Activated CD8-positive, alpha-beta memory T cell treated with anti-CD3 and anti-CD28 coated beads for 4 hours (primary cell): ENCODE measurements at places on chromosomes 16 and 17.

GRCh38 chr16:87891764-87892163 is 22.5 kb upstream of the SLC7A5 start:
- no peak for DNase-seq

DNA sequence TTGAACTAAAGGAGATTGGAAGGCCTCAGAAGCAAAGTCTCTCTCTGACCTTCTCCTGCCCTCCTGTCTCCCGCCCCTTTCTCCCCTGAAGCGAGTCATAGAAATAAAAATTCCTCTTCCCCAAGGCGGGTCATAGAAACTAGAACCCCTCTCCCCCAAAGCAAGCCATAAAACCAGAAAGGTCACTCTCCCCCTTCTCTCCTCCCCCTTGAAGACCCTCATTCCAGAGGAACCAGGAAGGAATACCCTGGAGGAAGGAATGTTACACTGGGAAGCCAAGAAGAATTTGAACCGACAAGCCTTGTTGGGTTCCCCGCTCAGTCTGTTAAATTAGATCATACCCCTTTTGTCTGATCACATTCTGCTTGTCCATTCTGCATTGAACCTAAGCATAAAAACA is 2.7 kb upstream of the GJC1 start:
- no peak for DNase-seq

DNA sequence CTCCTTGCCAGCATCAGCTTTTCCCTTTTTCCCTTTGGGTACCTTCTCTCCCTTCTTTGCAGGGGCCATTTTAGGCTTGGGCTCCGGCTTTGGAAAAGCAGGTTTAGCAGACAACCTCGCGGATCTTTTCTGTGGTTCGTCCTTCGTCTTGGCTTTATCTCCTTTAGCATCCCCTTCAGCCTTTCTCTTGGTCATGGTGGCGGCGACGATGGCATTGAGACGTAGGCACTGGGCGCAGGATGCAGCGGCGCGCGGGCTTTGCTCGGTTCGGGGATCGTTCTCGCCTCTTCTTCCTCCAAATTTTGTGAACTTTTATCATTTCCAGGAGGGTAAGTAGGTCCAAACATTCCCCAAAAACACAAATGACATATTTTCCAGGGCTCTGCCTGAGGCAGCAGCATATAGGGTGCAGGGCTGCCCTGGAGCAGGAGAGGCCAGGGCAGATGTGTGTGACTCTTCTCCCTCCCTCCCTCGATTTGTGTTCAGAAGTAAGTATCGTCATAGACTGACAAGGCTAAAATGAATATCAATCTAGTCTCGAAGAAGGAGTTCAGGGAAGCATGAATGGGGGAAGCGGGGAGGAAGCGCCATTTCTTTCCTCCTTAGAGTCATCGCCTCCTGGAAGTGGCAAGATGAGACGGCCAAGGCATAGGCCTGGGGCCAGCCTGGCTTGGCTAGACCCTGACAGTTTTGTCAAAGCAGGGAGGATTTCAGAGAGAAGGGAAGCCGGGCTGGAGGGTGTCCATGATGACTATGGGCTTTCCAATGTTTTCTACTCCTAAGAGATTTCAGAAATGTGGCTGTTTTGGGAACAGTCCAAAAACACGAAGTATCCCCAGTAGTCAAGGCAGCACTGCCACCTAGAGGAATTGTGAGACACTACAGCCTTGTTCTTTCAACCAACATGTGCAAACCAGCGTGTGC is 13.2 kb downstream of the CHCT1 start:
- DNase-seq, result peak; percentile 13

GRCh38 chr16:31702796-31703195 is 170.8 kb upstream of the ZNF267 start:
- no peak for DNase-seq

- no peak for DNase-seq
These were observed 87.4 kb downstream of the USP32 start for GRCh38 chr17:60304502-60304901.

GRCh38 chr16:68493412-68494070 is 45.2 kb upstream of the SMPD3 start:
- no peak for DNase-seq

DNA sequence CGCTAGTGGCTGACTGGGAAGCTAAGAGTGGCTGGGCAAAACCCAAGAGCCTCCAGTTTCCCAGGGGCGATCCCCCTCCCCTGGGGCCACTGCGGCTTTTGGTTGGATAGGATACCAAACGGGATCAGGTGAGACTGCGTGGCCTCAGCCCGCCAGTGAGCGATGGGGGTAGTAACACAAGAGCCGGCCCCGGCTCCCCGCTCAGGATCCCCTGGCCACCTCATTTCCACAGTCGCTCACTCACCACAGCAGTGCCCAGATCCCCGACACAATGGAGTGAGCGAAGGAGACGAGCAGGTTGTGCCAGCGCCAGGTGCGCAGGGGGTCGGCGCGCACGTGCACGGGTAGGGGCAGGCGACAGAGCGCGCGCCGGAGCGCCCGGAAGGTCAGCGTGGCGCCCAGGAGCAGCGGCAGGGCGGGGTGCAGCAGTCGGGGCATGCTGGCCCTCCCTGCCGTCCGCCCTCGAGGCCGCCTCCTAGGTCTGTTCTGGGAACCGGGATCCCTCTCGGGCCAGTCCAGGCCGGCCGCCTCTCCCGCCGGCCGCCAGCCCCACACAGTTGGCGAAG is 290 bp downstream of the TLCD1 start:
- DNase-seq, result no peak

DNA sequence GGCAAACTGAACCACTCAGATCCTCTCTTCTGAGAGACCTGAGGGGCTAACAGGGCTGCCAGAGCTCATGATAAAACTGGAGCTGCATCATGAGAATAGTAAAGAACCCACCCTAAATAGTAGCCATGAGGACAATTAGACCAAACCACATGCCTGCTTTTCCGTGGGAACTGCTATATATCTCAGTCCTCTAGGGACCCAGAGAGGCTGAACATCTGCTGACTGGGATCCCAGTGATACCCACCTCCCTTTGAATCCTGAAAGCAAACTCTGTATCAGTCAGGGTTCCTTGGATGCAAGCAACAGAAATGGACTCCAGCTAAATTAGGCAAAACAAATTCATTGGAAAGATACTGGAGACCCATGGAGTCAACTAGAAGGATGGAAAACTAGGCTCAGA is 6.5 kb downstream of the MT1X start:
- no peak for DNase-seq

DNA sequence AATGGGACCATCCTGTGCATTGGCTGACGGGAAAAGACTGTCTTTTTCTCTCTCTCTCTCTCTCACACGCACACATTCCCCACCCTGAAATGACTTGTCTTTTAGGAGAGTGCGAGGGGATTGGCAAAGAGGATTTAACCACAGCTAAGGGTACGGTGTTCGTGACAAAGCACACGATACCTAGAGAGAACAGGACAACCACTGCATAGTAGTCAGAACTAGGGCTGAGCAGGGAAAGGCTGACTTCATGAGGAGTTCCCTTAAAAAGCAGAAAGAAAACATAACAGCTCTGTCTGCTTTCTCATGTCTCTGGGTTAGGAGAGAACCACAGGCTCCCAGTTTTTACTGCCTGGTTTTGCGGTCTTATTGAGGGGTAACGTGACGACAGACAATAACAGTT is 742.8 kb upstream of the SOX9 start:
- DNase-seq, result no peak

- DNase-seq, result no peak
These were observed 13.9 kb downstream of the ITGAM start for GRCh38 chr16:31273676-31274075.

- no peak for DNase-seq
These were observed 53.2 kb downstream of the SMG6 start for GRCh38 chr17:2250140-2251095.

DNA sequence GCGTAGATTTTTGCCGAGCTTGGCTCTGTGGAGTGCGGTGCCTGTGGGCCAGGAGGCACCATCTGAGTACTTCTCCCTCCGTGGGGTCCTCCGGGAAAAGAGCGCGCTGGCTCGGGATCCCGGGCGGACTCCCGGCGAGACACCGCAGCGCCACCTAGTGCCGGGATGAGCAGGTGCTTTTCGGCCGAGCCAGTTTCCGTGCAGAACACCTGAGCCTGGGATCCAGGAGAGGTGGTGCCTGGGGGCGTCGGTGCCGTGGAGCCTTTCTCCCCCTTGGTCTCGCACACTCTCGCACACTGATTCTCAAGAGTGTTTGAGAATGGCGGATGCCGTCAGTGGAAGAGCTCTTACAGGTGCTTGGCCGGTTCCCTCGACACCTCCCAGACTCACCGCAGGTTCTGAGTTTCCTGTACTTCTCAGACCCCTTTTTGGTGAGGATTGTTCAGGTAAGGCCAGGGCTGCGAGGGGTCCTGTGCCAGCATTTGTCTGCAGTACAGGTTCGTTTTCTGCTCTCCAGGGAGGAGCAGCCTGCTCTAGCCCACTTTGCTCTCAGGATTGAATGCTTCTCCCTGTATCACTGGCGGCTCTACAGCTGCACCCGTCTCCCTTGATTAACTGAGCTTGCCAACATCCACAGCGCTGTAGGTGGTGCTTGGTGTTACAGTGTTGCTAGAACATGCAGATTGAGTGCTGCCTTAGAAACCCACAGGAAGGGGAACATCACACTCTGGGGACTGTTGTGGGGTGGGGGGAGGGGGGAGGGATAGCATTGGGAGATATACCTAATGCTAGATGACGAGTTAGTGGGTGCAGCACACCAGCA is 23.3 kb downstream of the TBCD start:
- DNase-seq, result no peak

- DNase-seq, result no peak
These were observed 104.0 kb upstream of the LHX1 start for GRCh38 chr17:36833279-36833678.

DNA sequence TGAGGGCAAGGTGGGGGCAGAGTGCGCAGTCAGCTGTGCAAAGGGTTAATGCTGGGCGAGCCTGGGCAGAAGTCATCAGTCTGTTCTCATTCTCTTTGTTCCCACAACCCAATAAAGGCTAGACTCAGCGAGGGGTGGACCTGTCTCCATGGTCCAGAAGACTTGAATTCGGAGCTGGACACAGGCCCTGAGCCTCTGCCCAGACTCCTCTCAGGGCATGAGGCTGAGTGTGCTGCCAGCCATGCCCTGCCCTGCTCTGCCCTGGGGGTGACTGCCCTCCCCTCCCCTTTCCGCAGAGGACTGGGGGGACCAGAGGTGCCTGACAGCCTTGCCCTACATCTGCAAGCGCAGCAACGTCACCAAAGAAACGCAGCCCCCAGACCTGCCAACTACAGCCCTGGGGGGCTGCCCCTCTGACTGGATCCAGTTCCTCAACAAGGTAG is 54.5 kb downstream of the MRC2 start:
- no peak for DNase-seq

DNA sequence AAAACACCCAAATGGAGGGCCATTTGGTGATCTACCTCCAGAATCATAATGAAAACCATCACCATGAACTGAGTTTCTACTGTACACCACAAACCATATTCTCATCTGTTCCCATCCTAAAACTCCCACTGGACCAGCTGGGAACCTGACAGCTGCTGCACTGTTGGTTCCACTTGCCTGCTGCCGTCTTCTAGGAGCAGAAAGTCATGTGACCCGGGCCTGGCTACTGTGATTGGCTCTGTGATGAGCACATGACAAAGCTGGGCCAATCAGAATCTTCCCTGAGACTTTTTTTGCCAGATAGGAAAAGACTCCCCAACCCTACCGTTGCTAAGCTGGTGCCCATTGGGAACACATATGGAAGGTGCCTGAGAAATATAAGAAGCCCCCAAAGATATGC is 264.2 kb downstream of the MRTFB start:
- DNase-seq, result no peak

DNA sequence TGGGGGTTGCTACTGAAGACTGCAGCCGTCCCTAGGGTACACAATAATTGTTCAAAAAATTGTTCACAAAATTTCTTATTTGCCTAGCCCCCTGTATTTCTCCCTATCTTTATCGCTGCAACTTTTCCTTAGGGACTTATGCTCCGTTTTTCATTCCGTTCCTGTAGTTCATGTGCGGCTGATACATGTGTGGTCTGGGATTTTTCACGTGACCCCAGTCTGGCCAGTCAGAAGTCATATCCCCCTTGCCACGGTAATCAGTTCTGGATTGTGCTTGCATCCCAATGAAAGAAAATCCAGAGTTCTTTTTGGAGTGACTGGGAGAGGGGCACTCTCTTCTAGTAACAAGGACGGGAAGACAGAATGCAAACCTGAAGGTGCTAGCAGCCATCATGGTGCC is 610.7 kb upstream of the C16orf82 start:
- DNase-seq, result no peak

- DNase-seq, result no peak
These were observed 3.1 kb downstream of the CEP131 start for GRCh38 chr17:81219476-81220180.

- DNase-seq, result peak; percentile 4
These were observed 147.4 kb upstream of the TBX2 start for GRCh38 chr17:61251939-61252865.

DNA sequence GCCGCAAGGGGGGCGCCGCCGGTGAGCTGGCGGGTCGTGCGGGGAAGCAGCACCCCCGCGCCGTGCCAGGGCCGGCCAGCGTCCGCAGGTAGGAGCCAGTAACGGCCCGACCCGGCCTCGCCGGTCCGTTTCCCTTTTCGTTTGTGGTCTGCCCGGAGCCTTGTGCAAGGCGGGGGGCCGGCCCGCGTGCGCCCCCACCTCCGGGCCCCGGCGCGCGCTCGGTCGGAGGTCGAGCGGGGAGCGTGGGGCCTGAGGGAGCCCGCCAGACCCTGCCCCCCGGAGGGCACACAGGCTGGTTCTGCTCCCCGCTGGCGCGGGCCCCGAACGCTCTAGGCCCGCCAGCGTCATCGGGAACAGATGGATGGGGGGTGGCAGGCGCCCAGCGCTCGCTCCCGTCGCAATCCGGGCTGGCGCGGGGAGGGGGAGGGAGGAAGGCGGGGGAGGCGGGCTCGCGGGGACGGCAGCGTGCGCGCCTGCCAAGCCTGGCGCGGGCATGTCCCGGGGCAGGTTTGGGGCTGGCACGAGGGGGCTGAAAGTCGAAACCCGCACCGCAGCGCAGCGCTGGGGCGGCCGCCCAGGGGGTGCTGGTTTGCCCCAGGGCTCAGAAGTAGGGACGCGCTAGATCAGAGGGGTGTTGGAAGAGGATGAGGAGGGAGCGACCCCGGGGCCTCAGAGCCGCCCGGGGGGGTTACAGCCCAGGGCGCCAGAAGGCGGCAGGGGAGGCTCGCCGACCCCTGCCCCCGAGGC is 1.5 kb upstream of the GSE1 start:
- DNase-seq, result no peak

- DNase-seq, result no peak
These were observed 17.9 kb upstream of the AKAP1 start for GRCh38 chr17:57067162-57067561.

GRCh38 chr16:89140401-89140800 is 31.1 kb upstream of the CDH15 start:
- DNase-seq, result no peak

DNA sequence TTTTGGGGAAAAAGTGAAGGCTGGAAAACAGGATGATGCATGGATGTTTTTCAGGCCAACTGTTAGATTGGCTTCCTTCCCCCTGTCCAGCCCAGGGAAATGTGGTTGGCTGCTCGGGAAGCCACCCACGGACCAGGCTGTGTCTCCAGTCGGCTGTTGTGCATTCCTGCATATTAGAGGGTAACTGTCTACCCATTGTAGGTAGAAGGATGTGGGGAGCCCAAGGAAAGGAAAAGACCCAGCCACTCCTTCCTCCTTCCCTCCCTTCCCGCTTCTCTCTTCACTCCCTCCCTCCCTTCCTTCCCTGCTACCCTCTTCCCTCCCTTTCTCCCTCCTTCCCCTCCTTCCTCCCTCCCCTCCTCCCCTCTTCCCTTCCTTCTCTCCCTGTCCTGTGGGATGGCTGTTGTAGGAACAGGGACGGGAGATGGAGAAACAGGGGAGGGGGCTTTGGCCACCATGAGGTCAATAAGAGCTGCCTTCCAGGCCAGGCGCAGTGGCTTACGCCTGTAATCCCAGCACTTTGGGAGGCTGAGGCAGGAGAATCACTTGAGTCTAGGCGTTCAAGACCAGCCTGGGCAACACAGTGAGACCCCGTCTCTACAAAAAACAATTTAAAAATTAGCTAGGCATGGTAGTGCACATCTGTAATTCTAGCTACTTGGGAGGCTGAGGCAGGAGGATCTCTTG is 16.9 kb downstream of the SYT17 start:
- DNase-seq, result no peak
